ENCODE measurements at places on chromosomes 5 and 9.

DNA sequence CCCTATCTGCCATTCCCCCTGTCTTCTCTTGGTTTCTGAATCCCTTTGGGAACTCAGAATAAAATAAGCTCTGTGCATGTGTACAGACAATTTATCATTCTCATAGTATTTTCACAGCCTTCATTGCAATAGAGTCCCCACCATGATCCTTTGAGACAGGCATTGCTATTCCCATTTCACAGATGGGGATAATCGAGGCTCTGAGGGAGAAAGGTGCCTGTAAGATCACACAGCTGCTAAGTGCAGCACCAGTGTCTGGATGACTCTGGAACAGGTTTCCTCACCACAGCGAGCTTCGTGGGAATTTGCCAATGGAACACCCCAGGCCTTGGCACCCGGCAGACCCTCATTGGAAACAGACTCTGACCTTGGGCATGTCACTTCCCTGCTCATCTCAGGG is 293.6 kb downstream of the NSG2 start:
- no peak for DNase-seq

GRCh38 chr9:99085949-99086948 is 18.7 kb upstream of the TGFBR1 start:
- DNase-seq, result peak; percentile 81

DNA sequence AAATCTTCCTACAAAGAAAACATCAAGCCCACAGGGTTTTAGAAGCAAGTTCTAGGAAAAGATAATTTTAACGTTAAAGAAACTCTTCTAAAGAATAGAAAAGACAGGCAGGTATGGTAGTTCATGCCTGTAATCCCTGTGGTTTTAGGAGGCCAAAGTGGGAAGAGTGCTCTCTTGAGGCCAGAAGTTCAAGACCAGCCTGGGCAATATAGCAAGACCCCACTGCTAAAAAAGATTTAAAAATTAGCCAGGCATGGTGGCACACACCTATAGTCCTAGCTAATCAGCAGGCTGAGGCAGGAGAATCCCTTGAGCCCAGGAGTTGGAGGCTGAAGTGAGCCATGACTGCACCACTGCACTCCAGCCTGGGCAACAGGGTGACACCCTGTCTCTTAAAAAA is 193.3 kb downstream of the MLLT3 start:
- DNase-seq, result no peak

DNA sequence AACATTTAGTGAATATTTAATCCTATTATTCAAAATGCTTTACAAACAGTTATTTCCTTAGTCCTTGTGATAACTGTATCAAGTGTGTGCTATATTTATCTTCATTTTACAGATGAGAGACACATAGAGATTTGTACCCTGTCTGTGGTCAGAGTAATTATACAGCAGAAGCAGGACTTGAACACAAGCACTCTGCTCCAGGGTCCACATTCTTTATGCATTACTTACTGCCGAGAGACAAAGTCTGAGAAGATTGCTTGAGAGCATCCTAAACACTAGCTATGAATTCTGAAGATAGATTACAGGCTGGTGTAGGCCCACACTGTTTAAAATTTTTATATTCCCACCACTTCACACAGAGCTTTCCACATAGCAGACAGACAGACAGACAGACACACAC is 926.1 kb upstream of the DMAC1 start:
- no peak for DNase-seq

DNA sequence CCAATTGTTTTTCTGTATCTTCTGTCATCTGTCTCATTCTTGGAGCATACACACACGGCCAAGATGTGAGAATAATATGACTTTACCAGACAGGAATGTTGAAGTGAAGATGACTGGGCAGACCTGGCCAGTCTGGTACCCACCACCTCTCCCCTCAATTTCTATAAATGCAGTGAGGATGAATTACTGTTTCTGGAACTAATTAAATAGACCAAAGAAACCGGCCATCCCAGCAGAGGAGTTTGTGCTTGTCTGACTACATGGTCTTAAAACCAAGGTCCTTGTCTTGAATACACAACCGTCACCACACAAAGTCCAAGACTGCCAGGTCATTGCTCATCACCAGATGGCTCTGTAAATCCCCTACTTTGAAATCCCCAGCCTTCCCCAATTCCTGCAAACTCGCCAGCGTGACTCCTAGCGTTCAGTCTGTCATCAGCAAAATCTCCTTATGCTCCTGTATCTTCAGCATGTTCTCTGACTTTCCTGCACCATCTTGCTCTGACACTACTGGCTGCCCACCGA is 147.2 kb downstream of the PDE4D start:
- DNase-seq, result peak; percentile 41

GRCh38 chr9:91012933-91013841 is 211.6 kb downstream of the SYK start:
- DNase-seq, result no peak

- DNase-seq, result no peak
Measured at GRCh38 chr5:139872851-139873794, 77.5 kb downstream of the PSD2 start.

DNA sequence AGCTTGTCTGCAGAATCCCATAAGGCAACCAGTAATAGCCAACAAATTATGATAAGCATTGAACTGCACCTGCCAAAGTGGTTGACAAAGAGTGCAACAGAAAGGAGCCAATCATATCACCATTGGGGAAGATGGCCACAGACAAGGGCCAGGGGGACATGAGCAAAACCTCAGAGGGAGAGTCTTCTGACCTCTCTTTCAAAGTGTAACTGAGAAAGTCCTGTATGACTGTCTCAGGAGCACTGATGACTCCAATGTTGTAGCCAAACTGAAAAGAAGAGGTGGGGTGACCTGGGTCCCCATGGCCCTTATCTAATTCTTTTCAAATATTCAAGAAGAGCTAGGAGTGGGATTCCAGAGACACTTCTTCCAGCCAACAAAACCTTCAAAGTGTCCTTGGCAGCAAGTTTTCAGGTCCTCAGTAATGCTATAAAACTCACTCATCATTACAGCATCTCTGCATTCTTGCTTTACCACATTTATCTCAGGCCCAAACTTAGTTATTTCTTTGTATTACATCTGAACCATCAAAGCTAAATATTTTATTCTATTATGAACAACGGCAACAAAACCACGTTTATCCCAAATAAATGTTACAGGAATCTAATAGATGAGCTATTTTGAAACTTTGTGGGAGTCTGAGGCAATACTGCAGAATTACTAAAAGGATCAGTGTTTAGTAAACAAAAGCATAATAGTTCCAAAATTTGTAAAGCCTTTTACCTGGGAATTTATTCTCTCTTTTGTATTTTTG is 24.4 kb downstream of the FBLL1 start:
- DNase-seq, result no peak

DNA sequence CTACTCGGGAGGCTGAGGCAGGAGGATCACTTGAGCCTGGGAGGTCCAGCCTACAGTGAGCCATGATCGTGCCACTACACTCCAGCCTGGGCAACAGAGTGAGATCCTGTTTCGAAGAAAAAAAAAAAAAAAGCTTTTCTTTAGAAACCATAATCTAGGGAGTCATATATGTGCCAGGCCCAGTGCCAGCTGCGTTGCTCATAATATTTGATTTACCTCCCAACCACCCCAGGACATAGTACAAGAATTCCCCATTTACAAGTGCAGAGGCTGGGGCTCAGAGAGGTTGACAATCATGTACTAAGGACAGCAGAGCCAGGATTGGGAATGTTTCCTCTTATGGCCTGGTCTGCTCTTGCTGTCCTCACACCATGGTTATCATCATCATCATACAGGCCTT is 25.1 kb upstream of the TRIM14 start:
- no peak for DNase-seq

GRCh38 chr5:97231025-97231636 is 48.1 kb upstream of the RIOK2 start:
- peak; percentile 76 for DNase-seq

DNA sequence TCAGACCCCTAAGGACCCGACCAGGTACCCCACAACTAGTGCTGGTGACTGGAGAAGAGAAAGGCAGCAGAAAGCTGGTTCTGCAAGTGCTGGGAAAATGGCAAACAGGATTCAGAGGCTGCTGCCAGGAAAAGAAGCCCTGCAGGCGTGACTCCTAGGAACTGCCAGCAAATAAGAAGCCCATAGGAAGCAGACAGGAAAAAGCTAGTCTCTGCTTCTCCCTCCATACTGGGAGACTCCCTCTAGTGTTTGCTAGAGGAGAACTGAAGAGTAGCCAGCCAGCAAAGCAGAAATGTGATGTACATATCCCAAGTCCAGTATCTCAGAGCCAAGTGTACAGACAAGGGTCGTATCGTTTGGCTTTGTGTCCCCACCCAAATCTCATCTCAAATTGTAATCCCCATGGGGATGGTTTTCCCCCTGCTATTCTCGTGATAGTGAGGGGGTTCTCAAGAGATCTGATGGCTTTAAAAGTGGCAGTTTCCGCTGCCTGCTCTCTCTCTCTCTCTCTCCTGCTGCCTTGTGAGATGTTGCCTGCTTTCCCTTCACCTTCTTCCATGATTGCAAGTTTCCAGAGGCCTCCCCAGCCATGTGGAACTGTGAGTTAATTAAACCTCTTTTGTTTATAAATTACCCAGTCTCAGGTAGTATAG is 38.1 kb upstream of the TUSC1 start:
- peak; percentile 73 for DNase-seq

DNA sequence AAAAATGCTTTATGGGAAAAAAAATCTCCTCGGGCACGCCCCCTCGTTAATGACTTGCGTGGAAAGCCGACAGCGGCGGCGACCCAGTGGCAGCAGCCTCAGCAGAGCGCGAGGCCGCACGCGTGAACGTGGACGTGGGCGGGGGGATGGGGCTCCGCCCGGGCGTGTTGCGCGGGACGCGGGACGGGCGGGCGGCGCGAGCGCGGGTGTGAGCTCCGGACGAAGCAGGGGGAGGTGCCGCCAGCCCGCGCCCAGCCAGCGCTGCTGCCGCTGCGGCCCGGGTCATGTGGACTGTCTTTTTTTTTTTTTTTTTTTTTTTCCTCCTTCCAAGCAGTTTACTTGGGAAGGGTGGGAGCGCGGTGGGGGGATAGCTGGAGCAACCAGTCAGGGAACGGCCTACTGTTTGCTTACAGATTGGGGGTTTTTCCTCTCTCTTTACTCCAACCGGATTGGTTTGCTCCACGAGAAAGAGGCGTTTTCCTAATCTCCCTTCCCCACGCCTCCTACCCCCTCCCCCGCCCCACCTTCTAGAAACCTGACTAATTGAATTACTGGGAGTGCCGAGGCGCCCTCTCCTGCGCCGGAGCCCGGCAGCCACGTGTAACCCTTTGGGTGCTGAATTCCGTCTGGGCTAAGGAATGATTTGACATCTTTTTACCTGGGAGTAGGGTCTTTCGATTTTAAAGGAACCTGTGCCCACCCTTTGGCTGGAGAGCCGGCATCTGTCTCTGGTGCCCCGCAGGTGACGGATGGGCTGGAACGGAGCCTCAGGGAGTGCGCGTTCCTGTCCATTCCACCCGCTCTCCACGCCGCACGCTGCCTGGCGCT is 1.7 kb upstream of the EFNA5 start:
- peak; percentile 79 for DNase-seq

DNA sequence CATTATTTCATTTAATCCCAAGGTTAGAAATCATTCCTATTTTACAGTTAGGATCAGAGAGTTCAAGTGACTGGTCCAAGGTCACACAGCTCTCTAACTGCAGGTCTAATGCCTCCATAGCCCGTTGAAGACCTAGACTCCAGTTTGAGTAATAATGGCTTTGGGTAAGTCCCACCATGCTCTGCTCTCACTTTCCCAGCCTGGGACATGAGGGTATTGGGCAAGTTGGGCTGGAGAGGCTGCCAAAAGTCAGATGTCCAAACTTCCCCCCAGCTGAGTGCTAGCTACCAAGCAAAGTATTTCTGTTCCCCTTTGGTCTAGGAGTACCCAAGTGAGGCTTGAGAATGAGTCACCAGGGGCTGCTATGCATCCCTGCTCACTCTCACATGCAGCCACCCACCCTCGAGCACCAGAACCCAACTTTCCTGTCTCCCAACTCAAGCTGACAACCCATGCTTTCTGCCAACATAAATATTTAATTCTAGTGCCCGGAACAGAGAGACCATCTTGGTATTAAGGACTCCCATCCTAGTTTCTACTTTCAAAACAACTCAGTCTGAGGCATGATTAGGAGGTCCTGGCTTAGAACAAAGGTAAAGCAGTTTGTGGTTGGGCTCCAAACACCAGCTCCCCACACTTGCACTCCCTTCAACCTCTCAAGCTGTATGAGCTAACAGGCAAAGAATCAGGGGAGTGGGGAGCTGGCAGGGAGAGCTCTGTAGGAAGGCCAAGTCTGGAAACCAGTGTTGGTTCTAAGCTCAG is 236.5 kb upstream of the TRIM32 start:
- peak; percentile 20 for DNase-seq

DNA sequence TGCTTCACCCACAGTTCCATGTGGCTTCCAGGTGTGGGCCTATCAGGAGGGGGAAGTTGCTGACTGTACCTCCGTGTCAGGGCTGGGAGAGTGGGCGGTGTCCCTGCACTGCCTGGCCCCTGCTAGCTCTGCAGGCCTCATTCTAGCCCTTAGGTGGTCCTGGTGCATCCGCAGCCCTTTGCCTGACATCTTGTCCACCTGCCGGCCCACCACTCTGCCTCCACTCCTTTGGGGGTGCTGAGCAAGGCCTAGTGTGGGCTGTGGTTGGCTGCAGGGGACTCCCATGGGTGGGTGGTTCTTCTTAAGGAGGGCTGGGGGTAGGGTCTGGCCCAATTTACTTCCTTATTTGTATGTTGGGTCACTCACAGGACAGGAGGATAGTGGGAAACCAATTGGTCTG is 66.9 kb downstream of the HSPA4 start:
- no peak for DNase-seq

DNA sequence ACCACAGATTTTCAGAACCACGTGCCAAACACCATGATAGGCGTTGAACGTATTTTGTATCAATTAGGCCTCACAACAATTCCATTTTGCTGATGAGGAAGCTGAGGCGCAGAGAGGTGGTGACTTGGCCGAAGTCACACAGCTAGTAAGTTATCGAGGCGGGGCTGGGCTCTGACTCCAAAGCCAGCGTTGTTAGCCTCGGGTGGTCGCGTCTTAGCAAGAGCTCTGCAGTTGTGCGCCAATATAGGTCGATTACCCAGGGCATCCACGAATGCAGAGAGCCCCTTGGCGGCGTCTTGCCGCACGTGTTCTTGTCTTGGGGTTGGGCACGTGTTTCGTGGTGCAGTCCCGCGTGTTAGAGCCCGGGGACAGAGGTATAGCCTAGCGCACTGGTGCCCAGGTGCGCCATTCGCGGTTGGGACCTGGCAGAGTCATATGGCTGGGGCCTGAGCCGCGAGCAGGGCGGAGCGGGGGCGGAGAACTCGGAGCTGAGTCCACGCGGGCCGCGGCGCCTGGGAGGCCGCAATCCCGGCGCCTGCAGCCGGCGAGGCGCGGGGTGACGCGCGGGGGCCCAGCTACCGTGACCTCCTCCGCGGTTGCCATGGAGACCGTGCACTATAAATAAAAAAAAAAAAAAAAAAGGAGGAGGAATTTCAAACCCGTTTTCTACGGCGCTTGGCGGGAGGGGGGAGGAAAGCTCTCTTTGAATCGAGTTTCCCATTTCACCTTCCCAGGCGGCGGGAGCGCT is 62.3 kb downstream of the CXXC5 start:
- peak; percentile 70 for DNase-seq

DNA sequence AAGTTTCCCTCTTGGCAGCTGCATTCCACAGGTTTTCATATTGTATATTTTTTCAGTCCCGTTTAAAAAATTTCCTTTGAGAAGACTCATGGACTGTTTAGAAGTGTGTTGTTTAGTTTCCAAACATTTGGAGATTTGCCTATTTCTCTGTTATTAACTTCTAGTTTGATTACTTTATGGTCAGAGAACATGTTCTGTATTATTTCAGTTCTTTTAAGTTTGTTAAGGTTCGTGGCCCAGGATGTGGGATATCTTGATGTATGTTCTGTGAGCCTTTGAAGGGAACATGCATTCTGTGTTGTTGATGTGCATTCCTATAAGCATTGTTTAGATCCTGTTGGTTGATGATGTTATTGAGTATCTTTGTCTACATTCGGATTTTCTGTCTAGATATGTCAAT is 153.6 kb downstream of the CACNA1B start:
- DNase-seq, result no peak

GRCh38 chr5:178204182-178204934 is at the start of gene HNRNPAB:
Gene HNRNPAB, plus strand, starts transcription at chr5:178204533. Its CDS starts 305 bp downstream, at chr5:178204838.
- DNase-seq, result peak; percentile 100
